ENCODE measurements at places on chromosomes 6 and 20.

DNA sequence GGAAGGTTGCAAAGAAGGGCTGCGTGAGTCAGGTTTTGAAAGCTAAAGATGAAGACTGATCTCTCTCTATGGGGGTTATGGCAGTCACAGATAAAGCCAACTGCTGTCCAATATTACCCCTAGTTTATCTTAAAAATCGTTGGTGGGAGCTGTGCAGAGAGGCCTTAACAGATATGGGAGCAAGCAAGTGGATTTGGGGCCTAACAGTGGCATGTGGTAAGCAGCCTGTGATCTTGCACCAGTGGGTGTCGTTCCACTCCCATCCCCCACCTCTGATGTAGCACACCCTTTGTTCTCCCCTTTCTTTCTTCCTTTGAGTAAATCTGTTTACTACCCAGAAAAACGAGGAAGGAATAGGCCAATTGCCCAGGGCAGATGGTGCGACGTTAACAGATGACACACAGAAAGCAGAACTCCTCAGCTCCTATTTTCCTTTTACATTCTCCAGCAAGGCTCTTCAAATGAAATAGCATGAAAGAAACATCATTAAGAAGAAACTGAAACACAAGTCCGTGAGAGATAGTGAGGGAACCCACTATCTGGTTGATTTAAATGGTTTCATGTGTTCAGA is 274.1 kb upstream of the CITED2 start:
- DNase-seq, result no peak

DNA sequence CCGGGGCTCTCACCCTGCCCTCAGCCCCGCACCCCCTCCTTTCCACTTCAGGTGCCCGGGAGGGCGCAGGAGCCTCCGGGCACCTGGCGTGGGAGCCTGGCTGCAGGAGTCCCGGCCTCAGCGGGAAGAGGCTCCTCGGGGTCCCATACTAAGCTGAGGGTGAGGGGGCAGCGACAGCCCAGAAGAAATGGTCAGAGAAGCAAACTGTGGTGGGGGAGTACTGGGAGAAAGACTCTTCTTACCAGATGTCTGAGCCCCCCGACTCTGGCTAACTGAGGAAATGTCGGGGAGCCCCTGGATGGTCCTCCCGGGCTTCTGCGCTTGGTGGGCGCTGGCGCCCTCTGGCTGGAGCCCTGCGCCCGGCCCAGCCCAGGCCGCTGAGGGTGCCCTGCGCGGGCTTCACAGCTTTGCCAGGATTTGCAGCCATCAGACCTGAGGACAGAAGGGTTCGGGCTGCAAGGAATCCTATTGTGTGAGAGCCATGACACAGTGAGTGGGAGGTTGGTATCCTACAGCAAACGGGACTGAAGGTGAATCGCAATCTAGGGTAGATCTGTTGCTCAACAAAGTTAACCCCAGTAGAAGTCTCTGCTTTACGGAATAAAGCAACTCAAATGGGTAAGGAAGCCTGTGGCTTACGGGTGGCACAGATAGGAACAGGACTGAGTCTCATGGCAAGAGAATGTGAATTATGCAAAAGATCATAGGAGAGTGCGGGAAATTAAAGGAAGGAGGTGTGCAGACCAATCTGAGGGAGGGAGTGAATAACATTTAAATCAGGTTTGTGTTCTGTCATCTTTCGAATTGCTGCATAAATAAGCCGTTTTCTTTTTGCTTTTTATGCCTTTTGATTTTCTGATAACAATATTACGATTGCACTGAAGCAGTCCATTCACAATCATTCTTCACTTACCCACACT is 639 bp upstream of the RCAN2 start:
- no peak for DNase-seq

- no peak for DNase-seq
Observed at GRCh38 chr20:20261159-20261558, 106.7 kb upstream of the INSM1 start.

DNA sequence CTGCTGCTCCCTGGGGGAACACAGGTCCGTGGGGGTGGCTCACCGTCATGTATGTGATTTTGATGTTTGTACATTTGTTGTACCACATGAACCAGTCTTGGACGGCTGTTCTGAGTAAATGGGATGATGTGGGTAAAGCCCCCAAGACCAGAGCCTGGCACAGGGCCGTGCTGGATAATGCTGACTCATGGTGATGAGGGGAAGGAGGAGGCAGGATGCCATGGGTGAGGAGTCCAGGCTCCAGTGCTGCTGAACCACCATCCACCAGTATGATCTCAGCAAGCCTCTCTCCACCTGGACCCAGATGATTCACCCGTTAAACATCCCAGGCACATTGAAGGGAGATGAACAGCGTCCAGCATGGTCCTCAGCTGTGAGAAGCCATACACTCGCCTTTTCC is 9.6 kb upstream of the APCDD1L start:
- DNase-seq, result no peak

DNA sequence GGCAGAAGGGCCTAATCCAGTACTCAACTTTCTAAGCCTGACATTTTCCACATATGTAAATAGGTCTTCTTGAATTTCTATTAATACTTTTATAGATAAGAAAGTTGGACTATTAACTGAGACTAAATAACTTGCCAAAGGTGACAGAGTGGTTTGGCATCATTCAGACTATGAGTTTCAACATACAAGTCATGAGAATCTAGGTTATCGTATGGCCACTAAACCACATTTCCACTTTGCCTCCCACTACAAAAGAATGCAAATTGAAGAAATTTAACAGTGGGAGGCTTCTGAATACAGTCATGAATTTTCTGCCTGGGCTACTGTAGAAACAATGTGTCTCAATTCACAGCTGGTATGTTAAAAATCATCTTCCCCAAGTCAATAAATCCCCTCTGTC is 531.0 kb upstream of the AGPAT4 start:
- no peak for DNase-seq

GRCh38 chr6:105495515-105495914 is 92.6 kb upstream of the PREP start:
- DNase-seq, result no peak

DNA sequence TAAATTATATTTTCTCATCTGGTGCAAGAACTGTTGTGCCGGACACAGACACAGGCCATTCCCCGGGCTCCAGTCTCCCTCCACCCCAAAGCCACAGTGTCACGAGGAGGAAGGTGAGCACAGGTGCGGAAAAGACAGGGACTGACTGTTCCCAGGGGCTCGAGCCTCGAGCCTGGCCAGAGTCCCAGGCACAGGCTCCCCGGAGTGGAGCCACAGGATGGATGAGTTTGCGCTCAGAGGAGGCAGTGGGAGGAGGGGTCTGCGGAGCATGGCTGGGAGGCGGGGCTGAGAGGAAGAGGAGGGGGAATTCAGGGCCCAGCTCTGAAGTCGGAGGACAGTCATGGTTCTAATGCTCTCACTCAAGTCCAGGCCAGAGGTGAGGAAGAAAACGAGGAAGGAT is 284.8 kb downstream of the SMOC2 start:
- DNase-seq, result no peak

Measured in stimulated activated CD8-positive, alpha-beta memory T cell treated with anti-CD3 and anti-CD28 coated beads, Interleukin-4, amount 100 ng/mL, for 1 hour (primary cell).